ENCODE measurements at places on chromosomes 16 and 17.
A peak's percentile ranks its signal among the peaks of the same experiment; 100 is the strongest.

DNA sequence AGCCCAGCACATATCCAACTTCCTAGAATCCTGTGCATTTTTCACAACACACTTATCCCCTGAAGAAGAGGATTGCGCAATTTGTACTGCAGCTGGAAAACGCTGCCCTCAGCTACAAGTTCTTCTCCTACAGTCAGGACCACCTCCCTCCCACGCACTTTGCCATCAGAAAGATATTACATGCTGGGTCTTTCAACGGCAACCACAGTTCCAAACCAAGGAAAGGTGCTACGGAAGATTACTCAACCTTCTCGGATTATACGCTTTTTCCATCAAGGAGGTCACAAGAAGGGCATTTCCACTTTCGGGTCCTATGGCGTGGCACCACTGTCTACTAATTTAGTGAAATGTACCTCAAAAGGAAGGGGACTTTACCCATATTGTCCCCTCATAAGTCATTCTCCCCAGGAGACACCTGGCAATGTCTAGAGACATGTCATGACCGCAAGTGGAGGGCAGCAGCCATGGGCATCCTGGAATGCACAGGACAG, 35.2 kb downstream of the USP7 start:
- DNase-seq: no peak

DNA sequence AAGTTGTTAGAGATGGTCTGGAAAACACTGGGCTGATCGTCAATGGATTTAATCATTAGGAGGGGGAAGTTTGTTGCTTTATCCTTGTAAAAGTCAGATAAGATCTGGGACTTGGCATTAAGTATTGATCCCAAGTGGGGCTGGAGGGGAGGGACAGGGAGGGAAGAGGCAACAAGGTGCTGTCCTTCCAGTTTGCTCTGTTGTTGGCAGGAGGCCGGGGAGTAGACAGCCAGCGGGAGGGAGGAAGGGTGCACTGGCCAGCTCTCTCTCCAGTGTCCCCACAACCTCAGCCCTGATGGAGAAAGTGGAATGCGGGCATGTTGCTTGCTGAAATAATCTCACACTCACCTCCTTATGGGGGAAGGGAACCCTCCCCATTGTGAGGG, 210.2 kb downstream of the CCDC182 start:
- DNase-seq: no peak

- no peak for DNase-seq
These were observed 55.6 kb downstream of the BAIAP2 start for GRCh38 chr17:81090361-81091136.

DNA sequence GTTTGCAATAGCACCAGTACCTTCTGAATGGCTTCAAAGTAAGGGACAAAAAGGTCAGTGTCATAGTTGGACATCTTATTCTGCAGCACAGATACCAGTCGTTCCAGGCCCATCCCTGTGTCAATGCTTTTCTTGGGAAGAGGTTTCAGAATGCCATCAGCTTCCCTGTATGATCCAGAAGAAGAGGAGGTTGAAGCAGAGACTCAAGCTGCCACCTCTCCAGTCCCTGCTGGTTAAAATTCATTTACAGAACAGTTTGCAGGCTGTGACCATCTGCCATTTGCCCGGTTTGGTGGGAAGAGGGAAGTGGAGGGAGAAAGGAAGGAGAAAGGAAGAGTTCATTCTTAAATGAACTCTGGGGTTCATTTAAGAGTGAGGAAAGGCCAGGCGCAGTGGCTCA, 18.4 kb upstream of the EXOSC6 start:
- no peak for DNase-seq

- no peak for DNase-seq
These were observed 13.0 kb downstream of the CDYL2 start for GRCh38 chr16:80791411-80791810.

DNA sequence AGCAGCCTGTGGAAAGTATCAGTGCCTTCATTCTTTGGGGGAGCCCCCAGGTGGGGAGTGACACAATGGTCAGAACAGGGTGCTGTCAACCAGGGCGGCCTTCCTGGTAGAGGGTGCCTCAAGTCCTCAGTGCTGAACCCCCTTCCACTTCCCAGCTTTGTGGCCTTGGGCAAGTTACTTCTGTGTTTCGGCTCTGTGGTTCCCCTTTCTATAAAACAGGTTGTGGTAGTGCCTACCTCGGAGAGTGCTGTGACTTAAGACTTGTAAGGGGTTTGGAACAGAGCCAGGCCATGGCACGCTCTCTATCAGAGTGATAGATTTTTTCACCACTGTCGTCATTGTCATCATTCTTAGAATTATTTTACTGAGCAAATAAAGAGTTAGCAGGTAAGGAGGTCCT, 141.1 kb downstream of the CCDC182 start:
- peak; percentile 44 for DNase-seq

All from stimulated activated CD8-positive, alpha-beta memory T cell treated with anti-CD3 and anti-CD28 coated beads, Interleukin-7, amount 100 ng/mL, for 1 hour (primary cell).